ACHN (cell line): ENCODE measurements at places on chromosomes 11 and 22.

GRCh38 chr11:73972187-73972586 lies 10.5 kb downstream of the UCP2 start:
- no peak for DNase-seq

GRCh38 chr11:60959431-60959830 lies 7.5 kb upstream of the SLC15A3 start:
- no peak for DNase-seq

GRCh38 chr11:71428861-71429435 lies 19.2 kb downstream of the DHCR7 start:
- DNase-seq = no peak

GRCh38 chr22:38115423-38116205 lies 5.1 kb upstream of the BAIAP2L2 start:
- DNase-seq = no peak

- no peak for DNase-seq
Observed at GRCh38 chr22:48890693-48891554, 936.7 kb downstream of the BRD1 start.

DNA sequence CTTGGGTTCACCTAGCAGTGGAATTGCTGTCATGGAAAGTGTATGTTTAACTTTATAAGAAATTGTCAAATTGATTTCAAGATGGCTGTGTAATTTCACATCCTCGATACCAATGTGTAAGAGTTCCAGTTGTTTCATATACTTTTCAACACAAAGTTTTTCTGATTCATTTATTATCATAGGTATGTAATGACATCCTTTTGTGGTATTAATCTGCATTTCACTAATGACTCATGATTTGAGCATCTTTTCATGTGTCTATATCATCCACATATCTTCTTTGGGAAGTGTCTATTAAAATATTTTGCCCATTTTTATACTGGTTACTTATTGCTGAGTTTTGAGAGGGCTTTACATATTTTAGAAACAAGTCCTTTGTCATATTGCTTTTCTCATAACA lies 17.0 kb upstream of the GLYATL1B start:
- no peak for DNase-seq

DNA sequence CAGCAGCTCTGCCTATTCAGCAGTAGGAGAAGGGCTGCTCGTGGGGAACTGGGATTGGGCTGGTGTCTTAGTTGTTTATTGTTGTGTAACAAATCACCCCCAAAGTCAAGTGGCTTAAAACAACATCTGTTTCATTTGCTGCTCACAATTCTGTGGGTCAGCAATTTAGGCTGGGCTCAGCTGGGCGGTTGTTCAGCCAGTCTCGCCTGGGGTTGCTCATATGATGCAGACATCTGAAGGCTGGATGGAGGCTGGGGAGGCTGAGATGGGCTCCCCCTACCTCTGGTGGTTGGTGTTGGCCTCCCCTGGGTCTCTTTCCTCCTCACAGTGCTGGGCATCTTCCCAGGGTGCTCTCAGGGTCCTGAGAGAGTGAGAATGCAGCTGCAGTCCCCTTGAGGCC lies 43.3 kb upstream of the PARVG start:
- DNase-seq = no peak

GRCh38 chr22:37185646-37186227 lies 2.3 kb downstream of the C1QTNF6 start:
- DNase-seq = no peak
